Stimulated activated CD8-positive, alpha-beta memory T cell treated with anti-CD3 and anti-CD28 coated beads, Interleukin-4, amount 100 ng/mL, for 1 hour (primary cell): ENCODE measurements at places on chromosomes 1 and 21.

DNA sequence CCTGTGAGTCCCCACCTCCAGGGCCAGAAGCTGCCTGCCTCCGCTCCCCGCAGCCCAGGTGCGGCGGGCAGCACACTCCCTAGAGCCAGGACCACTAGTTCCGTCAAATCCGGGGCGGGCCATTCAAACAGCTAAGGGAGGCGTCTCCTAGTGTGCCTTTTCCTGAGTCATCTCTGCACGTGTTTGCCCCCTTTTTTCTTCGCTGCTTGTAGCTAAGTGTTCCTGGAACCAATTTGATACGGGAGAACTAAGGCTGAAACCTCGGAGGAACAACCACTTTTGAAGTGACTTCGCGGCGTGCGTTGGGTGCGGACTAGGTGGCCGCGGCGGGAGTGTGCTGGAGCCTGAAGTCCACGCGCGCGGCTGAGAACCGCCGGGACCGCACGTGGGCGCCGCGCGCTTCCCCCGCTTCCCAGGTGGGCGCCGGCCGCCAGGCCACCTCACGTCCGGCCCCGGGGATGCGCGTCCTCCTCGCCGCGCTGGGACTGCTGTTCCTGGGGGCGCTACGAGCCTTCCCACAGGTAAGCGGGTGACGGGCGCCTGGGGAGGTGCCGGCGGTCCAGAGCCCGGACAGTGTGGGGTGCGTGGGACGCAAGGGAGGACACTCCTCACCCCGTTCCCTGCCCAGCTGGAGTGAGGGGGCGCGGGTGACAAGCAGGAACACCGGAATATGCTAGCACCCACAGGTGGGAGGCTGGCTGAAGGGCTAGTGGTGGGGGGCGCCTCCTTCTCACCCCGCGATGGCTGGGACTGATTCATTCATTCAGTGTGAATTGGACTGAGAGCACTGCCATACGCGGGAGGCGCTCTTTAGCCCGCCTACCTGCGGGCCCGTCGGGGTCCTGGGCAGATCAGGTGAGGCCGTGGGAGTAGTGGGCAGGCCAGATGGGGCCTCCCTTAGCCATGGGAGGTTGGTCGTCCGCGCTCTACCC is at the start of gene TNFRSF8:
Gene TNFRSF8 (plus strand): TSS at position 163 of the 932 bp plus-strand sequence. CDS start 296 bp downstream, at position 459.
- no peak for DNase-seq

DNA sequence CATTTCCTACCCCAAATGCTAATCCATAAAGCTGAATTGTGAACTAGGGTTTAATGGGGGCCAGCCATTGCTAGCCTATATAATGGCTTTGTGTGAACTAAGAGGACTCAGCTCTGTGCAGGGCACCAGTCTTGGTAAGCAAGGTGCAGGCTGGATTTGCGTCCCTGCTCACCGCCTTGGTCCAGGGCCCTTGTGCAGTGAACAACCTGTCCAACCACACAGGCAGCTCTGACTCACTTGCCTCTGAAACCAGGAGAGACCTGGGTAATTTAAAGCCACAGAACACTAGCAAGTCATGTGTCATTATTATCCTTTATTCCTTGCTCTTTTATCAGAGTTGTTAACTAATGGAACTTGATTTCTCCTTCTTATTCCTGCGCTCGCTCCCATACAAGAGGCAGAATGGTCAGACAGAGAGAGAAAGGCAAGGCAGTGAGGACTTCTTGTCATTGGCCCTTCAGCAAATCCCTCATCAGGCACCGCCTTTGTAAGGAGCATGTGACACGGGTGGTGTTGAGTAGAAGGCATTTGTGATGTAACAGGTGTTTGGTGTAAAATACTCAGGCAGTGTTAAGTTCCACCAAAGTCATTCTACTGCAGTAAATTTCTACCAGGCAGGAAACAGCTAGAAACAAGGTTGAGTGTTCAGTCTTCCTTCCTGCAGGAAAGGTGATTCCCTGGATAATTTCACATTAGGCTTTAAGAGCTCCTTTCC is 67.3 kb upstream of the OLIG2 start:
- no peak for DNase-seq

GRCh38 chr1:203031467-203031866 is 5.2 kb downstream of the PPFIA4 start:
- DNase-seq = no peak

- no peak for DNase-seq
These were observed 25.5 kb downstream of the TUFT1 start for GRCh38 chr1:151565502-151566189.

DNA sequence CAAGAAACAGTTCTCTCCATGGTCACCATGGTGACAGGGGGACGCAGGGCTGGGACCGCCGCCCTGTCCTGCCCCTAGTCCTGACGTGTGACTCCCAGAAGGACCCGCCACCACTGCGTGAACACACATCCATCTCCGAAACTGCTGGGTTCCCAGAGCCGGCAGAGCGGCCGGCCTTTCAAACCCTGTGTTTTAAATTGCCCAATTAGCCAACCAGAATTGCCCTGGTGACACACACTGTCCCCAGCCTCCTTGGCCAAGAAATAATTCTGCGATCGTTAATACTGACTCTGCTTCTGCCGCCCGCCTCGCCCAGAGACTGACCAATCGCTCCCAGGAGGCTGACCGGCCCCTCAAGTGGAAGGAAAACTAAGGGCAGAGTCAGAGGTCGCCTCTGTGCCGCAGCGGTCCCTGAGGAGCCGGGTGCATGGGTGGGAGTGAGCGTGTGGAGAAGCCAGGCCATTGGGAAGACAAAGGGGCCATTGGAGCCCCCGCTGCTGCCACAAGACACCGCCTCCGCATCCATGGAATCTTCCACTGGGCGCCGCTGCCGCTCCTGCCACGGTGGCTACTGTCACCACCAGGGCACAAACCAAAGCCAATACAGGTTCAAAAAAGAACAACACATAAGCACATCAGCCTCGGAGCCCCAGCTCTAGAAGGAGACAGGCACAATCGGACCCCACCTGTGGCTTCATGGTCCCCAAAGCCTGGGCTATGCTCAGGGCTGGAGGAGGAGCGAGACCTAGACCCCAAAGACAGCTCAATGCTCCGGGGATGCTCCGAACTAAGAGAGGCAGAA is 273.2 kb downstream of the NPHP4 start:
- DNase-seq = no peak

GRCh38 chr1:77036560-77036959 is 169.3 kb downstream of the ST6GALNAC5 start:
- DNase-seq = no peak

DNA sequence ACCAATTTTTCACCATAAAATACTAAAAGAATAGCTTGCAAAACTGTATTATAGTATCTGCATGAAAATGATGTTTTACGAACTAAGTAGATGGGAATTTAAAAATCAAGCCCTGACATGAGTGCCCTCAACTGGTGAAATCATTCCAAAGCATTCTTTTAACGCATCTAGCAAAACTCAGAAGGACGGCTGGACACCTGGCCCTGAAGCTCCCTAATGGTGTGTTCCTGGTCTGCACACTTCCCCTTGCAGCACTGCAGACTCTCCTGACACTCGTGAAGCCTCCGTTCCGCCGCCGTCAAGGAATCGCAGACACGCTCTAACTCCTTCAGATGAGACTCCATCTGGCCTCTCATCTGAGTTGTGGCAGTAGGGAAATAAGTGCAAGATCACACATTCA is 39.9 kb downstream of the ODF2L start:
- DNase-seq = no peak

DNA sequence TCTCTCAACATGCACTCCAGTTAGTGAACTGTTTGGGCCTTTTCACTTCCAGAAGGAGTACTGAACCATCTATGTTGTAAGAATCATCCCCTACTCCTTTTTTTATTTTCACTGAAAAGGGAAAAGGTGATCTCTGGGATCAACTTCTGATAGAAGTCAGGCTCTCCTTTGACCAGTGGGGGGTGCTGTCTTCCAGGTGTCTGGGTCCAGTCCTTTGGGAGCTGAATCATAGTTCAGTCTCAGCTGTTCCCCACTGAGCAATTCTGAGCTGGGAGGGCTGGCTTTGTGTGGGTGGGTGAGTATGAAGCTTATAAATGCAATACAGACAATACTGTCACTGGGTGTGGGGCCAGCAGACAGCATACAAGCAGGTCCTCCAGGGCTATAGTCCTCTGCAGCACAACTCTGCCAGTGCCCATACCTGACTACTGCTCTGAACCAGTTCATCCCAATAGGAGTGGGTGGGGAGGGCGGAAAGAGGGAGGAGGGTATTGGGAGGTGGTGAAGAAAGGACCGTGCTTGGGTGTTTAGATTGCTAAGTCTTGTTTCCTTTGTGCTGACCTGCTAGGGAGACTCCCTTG is 12.5 kb upstream of the SARS1 start:
- DNase-seq = no peak

DNA sequence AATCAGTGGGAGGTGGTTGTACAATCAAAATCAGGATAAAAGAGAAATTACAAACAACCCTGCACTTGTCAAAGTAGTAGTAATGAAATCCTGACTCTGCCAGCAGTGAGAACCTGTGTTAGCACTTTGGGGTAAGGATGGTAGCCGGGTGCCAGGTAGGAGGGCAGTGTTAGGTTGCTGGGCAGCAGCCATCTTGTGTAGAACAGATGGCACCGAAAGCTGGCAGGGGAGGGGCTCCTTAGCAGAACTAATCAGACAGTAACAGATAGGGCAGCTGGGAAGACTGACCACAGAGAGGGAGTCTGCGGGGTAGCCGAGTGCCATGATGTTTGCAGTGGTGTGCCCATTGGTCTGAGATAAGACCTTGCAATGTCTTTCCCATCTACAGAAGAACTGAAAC is 137.3 kb downstream of the SDCCAG8 start:
- no peak for DNase-seq

DNA sequence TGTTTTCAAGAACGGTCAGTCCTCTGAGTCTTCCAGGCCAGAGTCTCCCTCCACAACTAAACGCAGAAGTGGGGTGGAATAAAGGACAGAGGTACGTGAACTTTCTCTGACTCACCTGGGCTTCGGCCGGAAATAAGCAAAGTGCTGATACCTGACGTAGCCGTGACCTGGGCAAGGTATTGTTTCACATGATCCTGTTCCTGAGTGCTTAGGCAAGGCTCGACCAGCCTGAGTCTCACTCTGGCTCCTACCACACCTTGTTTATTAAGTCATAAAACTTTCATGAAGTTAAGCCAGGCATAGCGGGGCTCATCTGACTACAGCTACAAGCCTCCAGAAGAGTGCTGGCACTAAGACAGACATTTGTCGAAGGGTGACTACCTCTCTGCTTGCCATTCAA is 327.5 kb downstream of the SETD4 start:
- no peak for DNase-seq

- DNase-seq = no peak
These were observed 7.1 kb upstream of the MTF1 start for GRCh38 chr1:37866491-37866890.

DNA sequence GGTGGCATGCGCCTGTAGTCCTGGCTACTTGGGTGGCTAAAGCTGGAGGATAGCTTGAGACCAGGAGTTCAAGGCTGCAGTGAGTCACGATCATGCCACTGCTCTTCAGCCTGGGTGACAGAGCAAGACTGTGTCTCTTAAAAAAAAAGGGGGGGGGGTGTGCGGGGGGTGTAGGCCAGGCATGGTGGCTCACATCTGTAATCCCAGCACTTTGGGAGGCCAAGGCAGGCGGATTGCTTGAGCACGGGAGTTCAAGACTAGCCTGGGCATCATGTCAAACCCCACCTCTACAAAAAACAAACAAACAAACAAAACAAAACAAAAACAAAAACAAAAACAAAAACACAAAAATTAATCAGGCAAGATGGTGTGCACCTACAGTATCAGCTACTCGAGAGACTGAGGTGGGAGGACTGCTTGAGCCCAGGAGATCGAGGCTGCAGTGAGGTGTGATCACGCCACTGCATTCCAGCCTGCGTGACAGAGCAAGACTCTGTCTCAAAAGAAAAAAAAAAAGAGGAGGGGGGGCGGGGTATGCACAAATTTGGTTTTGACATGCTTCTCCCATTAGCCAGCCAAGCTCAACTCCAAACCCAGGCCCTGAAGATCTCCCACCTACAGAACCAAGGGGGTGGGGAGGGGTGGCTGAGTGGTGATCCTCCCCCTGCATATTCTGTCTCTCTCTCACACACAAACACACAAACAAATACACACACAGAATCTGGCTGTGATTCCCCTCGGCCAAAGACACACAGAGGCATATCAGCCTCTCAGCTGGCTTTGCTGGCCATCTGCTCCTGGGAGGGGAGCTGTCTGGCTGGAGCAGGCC is 3.1 kb downstream of the PTAFR start:
- no peak for DNase-seq

GRCh38 chr1:205147191-205147835 is 25.5 kb upstream of the RBBP5 start:
- no peak for DNase-seq

GRCh38 chr1:171929121-171929520 is 87.8 kb downstream of the DNM3 start:
- no peak for DNase-seq
